ENCODE measurements at places on chromosomes 6 and 20.

- H3K4me1 ChIP-seq, result peaks cover 14% of the 10 kb centered on the region
- no peak overlapping the region for H3K4me3 ChIP-seq
- H3K36me3 ChIP-seq, result no peaks in the 10 kb centered on the region
- H3K27me3 ChIP-seq, result no peaks in the 10 kb centered on the region
- no peak overlapping the region for H3K27ac ChIP-seq
Observed at GRCh38 chr6:134480593-134480992, 162.7 kb upstream of the SGK1 start.

- DNase-seq, result no peak
- H3K36me3 ChIP-seq, result no peaks in the 10 kb centered on the region
- H3K4me1 ChIP-seq, result peaks cover 53% of the 10 kb centered on the region
- H3K27ac ChIP-seq, result no peak overlapping the region
- H3K27me3 ChIP-seq, result no peaks in the 10 kb centered on the region
- H3K4me3 ChIP-seq, result no peak overlapping the region
Observed at GRCh38 chr6:164692772-164693510, 616.5 kb downstream of the C6orf118 start.

DNA sequence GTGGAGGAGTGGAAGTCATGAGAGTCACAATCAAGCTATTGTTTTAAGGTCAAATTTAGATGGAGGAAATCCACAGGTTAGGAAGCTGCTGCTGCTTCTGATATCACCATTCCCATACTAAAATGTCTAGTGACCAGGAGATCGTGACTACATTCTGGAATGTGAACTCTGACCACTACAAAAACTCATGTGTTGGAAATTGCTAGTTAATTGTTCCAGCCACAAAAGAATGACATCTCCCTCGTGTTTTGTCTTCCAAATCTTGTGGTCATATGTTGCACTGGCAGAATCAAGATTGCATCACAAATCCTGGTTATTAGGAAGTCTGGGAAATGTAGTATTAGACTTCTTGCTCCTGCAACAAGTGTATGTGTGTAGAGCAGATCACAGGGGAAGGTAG, 441.9 kb downstream of the CD109 start:
- H3K4me3 ChIP-seq, result no peak overlapping the region
- H3K27me3 ChIP-seq, result peaks cover 3% of the 10 kb centered on the region
- no peak for DNase-seq
- no peaks in the 10 kb centered on the region for H3K4me1 ChIP-seq

GRCh38 chr20:63097336-63097831, 90.6 kb upstream of the BHLHE23 start:
- H3K36me3 ChIP-seq, result no peaks in the 10 kb centered on the region
- H3K27me3 ChIP-seq, result no peaks in the 10 kb centered on the region
- no peak overlapping the region for H3K27ac ChIP-seq
- peaks cover 5% of the 10 kb centered on the region for H3K4me1 ChIP-seq

Data from WTC11 (cell line).